Immature natural killer cell (primary cell): ENCODE measurements at places on chromosomes 6 and 20. TPM values are rescaled to one million over a fixed set of nuclear protein-coding genes. Genes with fewer than 3 reads are reported as not detected.

- no peak for DNase-seq
These were observed 117.2 kb downstream of the PDE10A start for GRCh38 chr6:165545806-165546205.

DNA sequence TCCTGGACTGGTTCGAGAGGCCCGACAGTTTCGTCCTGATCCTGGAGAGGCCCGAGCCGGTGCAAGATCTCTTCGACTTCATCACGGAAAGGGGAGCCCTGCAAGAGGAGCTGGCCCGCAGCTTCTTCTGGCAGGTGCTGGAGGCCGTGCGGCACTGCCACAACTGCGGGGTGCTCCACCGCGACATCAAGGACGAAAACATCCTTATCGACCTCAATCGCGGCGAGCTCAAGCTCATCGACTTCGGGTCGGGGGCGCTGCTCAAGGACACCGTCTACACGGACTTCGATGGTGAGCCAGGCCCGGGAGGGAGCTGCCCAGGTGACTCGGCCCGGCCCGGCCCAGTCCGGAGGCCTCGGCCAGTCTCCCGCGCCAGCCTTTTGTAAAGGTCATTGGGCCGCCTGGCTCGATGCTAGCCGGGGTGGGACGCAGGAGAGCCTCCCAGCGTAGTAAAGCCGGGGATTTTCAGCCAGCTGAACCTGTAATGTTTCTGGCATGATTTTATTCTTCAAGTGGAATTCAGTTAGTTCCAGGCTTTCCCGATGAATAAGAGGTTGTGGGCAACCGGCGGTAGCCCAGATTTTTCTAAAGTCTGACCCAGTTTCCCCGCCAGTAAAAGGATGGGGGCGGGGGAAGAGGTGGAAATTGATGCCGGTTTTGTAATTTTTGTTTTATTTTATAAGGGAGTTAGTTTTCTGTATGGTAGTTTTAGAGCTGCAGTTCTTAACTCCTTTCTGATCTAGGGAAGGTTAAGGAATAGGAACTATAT, 1.4 kb downstream of the PIM1 start:
- DNase-seq, result peak; percentile 32

DNA sequence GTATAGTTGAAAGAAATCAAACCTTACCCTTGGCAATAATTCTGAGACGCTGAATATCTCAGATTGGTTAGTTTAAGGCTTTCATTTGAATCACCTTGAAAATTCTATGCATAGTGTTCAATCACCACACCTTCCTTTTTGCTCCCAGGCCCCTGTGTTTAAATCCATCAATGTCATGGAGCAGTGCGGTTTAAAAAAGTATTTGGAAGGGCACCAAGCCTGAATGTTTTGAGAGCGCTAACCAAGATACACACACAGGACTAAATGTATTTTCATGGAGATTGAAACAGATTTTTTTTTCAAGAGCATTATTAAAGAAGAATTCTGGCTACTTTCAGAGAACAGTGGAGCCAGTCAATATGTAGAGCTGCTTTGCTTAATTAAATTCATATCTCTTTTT, 195.7 kb downstream of the CENPW start:
- DNase-seq, result no peak

Gene IMPG1
- polyA plus RNA-seq, result not detected

Gene PPIL6
- polyA plus RNA-seq, result 0.44 TPM

Gene ZNF292
- 29.8 TPM for polyA plus RNA-seq
